ENCODE measurements at places on chromosomes 2 and 18. TPM values are rescaled to one million over a fixed set of nuclear protein-coding genes. Genes with fewer than 3 reads are reported as not detected.

- DNase-seq = no peak
Observed at GRCh38 chr2:209940936-209941335, 61.5 kb upstream of the RPE start.

GRCh38 chr2:240131941-240132650, 4.0 kb downstream of the COPS9 start:
- no peak for DNase-seq

Gene DSC2
- total RNA-seq = 4.8 TPM

DNA sequence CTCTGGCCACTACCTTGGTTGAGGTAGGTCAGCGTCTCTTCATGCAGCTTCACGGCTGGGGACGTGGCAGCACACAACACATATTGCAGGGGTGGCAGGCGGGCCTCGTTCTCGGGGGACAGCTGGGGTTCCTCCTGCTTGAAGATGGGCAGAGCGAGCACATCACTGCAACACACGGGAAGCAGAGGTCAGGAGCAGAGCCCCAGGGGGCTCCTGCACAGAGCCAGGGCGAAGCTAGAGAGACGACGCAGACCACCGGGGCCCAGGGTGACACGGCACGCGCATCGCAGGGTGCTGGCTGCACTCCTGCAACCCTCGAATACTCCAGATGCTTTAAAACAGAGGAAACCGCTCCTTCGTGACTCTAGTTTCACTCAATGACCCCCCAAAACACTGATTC, 3.9 kb downstream of the TFCP2L1 start:
- DNase-seq = no peak

DNA sequence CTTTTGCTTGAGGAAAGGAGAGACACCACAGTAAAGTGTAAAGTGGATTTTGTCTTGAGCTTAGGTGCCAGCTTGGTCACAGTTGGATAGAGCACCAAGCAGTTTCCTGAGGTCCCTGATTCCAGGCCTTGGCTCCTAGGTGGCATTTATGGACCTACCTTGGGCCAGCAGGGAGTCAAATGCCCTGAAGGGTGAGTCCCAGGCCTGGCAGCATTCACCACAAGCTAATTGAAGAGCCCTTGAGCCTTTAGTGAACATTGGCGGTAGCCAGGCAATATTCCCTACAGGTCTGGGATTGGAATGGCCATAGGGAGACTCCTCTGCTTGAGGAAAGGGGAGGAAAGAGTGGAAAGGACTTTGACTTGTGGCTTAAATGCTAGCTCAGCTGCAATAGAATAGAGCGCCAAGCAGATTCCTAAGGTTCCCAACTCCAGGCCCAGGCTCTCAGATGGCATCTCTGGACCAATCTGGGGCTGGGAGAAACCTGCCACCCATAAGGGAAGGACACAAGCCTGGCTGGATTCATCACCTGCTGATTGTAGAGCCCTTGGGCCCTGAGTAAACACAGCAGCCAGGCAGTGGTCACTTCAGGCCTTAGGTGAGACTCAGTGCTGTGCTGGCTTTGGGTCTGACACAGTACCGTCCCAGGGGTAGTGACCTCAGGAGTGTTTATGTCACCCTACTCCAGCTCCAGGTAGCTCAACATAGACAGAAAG, 137.5 kb upstream of the OTOS start:
- no peak for DNase-seq
